ENCODE measurements at places on chromosomes 2 and 18.

DNA sequence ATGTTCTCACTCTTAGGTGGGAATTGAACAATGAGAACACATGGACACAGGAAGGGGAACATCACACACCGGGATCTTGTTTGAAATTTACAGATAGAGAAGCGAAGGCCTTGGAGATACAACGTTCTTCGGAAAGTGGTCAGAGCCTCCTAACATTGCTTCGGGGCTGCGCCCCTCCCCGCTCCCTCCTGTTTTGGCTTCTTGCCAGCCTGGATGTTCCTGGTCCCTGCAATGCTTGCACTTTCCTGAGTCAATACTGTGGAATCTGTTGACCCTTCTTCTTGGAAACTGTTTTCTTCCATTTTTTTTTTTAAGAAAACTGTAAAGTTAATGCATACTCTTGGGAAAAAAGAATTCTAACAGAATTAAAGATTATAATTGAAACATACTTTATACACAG lies 360.8 kb downstream of the SOCS6 start:
- no peak for DNase-seq

DNA sequence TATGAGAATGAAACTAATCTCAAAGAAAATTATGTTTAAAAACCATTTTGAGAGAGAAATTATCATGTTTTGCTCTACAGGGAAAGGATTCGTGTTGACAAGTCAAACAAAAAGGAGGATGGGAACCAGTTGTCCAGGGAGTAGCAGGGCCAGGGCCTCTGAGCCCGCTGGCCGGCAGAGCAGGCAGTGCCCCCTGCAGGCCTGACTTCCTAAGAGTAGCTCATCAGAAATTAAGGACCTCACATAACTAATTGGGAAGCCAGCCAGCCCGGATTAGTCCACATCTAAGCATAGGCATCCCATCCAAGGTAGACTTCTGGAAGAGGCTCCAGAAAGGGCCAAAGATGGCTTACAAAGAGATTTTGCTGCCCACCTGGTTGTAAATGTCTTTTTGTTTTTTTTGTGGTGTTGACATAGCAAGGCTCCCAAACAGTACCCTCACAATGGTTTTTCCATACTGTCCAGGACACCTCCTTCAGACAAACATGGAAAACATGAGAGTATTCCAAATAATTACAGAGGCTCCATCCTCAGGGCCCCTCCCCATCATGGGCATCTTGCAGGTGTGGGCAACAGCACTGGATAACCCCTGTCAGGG lies 241.2 kb upstream of the TANK start:
- peak; percentile 82 for DNase-seq

DNA sequence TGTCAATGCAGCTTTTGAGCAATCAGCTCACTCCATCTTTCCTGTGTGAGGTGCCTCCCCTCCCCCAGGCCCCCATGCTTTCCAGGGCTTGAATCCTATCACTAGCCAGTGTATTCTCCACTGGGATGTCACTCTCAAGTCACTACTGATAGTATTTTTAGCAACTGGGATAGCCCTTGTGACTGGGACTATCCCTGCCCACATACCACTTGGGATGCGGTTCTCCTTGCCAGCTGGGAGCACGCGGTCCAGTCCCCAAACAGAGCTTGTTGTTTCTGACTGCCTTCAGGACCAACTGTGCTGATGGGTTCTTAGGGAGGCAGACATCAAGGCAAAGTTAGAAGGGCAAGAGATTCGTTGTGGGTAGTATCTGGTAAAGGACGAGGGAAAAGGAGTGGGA lies 134.9 kb downstream of the FAM161A start:
- no peak for DNase-seq

DNA sequence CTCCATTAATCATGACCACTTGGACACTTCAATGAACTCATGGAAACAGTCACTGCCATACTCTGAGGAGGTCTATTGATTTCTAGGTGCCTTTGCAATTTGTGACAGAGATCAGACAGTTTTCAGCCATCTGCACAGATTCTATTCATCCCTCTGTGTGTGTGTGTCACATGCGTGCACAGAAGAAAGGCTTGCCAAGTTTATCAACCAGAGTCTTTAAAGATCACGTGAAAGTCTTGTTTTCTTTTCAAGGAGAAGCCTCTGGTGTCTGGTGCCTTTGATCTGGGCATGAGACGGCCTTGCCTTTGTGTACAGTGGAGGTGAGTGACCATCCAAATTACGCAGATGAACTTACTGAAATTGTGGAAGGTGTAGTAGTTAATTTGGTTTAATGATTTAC lies 164.2 kb downstream of the VAPA start:
- no peak for DNase-seq

GRCh38 chr2:241941691-241942301 lies 72.3 kb downstream of the RTP5 start:
- DNase-seq: peak; percentile 67

DNA sequence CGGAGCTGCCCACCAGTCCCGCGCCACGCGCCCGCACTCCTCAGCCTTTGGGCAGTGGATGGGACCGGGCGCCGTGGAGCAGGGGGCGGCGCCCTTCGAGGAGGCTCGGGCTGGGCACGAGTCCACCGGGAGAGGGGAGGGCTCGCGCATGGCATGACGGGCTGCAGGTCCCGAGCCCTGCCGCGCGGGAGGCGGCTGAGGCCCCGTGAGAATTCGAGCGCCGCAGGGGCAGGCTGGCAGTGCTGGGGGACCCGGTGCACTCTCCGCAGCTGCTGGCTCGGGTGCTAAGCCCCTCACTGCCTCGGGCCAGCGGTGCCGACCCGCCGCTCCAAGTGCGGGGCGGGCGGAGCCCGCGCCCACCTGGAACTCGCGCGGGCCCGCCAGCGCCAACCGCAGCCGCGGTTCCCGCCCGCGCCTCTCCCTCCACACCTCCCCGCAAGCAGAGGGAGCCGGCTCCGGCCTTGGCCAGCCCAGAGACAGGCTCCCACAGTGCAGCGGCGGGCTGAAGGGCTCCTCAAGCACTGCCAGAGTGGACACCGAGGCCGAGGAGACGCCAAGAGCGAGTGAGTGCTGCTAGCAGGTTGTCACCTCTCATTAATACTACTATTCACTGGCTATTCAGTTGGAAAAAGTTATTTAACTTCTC lies 3.6 kb upstream of the TTC21B start:
- no peak for DNase-seq

- peak; percentile 97 for DNase-seq
Measured at GRCh38 chr2:28391564-28392296, 928 bp upstream of the FOSL2 start.

DNA sequence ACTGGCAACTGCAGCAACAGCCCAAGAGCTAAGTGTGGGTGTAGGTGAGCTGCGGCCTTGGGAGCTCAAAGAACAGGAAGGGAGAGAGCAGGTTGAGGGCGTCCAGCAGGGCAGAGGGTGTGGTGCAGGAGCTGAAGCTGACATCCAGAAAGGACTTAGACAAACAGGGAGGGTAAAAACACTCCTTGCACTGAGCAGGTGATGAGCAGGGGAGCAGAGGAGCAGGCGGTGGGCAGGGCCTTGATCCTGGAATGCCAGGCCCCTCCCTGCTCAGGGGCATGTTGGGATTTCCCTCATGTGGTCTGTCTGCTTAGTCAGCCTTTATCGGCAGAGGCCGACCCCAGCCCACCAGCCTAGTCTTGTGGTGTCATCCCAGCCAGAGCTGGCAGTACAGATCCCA lies 63.6 kb downstream of the VSNL1 start:
- DNase-seq: no peak
